Stimulated activated CD8-positive, alpha-beta memory T cell treated with anti-CD3 and anti-CD28 coated beads, Interleukin-15, amount 100 ng/mL, for 4 hours (primary cell): ENCODE measurements at places on chromosomes 12 and 14.

DNA sequence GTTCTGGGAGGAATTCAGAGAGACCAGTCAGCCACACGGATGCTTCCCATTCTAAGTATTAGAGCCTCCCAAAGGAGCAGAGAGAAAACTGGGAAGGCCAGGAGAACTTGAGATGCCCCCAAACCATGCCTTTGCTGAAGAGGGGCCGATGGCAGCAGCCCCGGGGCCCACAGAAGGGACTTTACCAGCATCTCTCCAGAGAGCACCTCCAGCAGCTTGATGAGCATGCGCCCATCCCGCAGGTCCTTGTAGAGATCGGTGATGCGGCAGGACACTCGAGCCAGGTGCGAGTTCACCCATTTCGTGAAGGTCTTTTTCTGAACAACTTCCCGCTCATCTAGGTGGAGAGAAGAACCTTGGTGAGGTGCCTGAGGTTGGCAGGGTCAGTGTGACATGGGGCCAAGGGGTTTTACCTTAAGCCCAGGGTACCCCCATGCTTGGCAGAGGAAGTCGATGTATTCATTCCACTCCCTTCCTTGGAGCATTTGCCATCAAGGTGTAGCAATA, 74.9 kb downstream of the SPTB start:
- no peak for DNase-seq

DNA sequence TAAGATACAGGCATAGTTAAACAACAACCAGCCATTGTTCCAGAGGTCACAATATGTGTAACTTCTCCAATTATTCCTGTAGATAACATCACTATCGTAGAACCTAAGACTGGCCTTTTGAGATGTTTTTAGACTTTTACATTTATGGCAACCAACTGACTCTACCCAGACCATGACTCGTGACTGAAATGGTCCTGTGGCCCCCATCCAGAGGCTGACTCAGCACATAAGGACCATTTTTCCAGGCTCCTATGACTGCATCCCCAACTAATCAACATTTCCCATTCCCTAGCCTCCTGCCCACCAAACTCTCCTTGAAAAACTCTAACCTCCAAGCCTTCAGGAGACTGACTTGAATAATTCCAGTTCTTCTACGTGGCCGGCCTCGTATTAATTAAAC, 52.6 kb upstream of the NID2 start:
- no peak for DNase-seq

- no peak for DNase-seq
Observed at GRCh38 chr12:43882578-43883178, 46.8 kb downstream of the TMEM117 start.

DNA sequence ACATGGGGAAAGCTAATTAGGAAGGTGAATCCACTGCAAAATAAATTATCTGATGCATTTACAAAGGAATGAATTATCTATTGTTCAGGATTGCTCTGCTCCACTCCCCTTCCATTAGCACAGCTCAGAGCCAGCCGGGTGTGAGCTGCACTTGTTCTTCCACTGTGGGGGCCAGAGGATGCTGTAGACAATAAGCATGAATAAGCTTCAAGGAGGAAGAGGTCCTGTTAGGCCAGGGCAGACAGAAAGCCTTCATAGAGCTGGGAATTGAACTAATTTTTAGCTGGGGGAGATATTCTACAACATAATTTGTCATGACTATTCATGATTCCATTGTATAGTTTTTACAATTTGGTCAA, 137.6 kb upstream of the MAX start:
- no peak for DNase-seq

GRCh38 chr14:94341656-94342333, 18.7 kb upstream of the SERPINA6 start:
- DNase-seq, result no peak

- peak; percentile 42 for DNase-seq
Observed at GRCh38 chr14:54902521-54903420, at the start of gene GCH1. GCH1 (minus strand) TSS chr14:54902826; CDS start chr14:54902663, 163 bp downstream.

- DNase-seq, result no peak
Observed at GRCh38 chr14:92704036-92704804, 44.2 kb downstream of the LGMN start.

GRCh38 chr14:68458840-68459469, 333.9 kb downstream of the ZFP36L1 start:
- DNase-seq, result no peak

- DNase-seq, result no peak
Observed at GRCh38 chr12:50387487-50387886, 8.9 kb downstream of the FAM186A start.

DNA sequence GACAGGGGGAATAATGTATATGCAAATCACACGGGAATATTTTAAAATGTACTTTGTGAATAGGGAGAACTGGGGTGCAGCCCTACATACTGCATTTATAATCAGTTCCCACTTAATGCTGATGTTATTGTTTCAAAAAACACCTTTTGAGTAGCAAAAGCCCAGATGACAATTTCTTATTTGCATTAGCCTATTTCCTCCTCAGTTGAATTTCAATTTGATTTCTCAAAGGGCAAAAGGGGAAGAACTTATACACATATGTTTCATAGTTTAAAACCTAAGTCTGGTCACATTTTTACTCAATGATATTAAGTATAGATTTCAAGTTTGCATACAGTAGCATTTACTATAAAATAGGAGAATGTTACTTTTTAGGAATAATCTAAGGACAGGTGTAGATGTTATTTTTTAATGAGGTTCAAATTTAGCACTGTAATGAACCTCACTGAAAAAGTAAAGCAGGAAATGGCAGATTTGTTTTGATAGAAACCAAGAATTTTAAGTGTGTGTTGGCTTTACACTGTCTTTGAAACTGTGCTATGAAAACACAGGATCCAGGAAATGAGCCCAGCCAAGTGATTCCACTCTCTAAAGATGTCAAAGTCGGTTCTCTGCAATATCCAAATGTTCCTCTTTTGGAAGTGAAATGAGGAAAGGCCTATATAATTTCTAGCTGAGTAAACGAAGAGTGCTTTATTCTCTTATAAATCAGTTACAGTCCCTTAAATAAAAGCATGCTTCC, 367.4 kb downstream of the BTG1 start:
- no peak for DNase-seq

DNA sequence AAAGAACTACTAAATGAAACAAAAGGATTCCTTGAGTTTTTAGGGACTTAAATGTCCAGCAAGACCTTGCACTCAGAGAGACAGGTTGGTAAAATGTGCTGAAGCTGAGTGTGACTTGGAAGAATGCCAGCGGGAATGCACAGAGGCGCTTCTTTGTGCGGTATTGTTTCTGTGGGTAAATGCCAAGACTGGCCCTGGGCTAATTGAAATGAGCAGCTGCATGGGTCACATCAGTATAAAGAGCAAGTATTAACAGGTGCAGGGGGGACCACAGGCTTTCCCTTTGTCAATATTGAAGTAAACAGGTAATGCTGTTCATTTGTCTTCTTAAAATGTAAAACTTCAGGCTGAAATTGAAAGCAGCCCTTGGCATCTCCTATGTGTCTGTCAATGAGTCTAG, 74.3 kb downstream of the LMO3 start:
- no peak for DNase-seq
